ENCODE measurements at places on chromosomes 4 and X.

DNA sequence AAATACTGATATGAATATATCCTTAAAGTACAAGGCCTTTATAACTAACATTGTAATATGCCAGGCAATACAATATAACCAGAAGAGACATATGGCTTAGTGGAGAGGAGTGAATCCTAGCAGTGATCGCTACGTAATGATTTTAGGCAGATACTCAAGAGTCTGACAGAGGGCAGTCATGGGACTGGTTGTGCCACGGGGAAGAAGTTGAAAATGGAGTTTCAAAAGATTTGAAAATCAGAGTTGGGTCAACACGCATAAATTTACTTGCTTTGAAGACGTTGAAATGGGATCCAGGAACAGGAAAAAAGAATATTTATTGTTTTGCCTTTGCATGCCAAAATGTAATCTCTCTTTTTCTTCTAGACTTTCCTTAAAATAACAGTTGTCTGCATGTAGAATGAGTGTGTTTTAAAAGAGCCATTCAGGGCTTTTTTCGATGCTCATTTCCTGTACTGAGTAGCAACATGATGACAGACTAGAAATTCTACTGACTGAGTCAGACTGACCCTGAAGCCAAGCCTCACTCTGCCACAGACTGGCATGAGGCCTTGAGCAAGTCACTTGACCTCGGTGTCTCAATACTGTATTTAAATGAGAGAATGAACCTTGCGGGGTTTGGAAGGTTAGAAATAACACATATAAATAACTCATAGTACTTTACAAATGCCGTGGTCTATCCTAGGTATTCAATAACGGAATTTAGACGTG is 8.1 kb upstream of the SMS start:
- peak; percentile 82 for DNase-seq

GRCh38 chr4:31026256-31026655 is 306.1 kb downstream of the PCDH7 start:
- no peak for DNase-seq

DNA sequence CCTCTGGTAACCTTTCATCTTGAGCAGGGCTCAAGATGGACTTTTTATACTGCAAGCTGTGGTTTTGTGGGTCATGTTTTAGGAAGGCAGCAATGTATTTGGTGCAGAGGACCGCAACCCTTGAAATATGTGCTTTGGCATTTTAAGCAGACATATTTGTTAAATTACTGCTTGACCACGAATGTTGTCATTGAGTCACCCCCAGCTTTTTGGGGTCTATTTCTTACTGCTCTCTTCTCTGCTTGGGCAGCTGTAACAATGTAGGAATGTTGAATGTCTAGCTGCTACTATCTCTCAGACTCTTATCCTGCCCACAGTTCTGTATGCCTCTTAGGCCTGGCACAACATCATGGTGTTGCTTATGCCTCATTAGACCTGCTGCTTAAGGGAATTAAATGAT is 6.0 kb downstream of the RBPJ start:
- peak; percentile 72 for DNase-seq

- DNase-seq: no peak
These were observed 109.0 kb downstream of the ATP11C start for GRCh38 chrX:139823806-139824205.

DNA sequence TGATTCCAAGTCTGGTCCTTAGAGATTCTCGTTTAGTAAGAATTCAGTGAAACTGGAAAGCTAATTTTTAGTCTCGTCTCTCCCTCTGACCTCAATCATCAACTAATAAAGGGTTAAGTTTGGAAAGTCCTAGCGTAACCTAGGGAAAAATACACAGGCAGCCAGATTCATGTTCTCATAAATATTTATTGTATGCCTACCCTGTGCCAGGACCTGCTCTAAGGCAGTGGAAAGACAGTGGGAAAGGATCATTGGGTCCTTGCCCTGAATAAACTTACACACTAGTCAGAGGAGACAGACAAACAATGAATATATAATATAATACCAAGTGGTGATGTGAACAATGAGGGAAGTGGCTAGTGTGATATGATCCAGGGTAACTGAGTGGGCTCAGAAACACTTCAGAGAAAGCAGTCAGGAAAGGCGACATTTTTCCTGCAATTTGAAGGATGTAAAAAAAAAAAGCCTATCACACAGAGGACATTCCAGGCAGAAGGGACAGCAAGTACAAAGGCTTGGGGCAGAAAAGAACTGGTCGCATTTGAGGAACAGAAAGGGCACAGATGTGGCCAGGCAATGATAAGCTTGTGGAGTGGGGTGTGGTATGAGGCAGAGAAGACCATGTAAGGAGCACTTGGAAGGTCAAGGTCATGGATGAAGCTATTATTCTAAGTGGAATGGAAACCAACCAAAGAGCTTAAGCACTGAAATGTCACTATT is 128.8 kb downstream of the AMELX start:
- DNase-seq: no peak

DNA sequence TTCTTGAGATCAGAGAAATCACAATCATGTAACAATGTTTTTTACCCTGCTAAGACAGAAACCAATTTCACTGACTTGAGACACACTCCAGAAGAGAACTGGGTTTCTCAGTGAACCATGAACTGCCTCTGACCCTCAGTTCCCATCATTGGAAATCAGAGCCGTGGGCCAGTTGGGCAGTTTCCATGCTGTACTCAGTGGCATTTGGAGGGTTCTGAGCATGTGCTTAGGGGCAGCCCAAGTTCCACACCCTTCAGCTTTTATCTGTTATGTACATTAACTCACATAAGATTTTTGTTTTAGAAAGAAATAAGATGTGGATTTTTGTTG is 77.9 kb downstream of the BTC start:
- DNase-seq: no peak

- DNase-seq: peak; percentile 31
These were observed 3.6 kb downstream of the ZXDB start for GRCh38 chrX:57595381-57595811.

GRCh38 chr4:25654031-25654970 is 1.4 kb upstream of the SLC34A2 start:
- DNase-seq: no peak

DNA sequence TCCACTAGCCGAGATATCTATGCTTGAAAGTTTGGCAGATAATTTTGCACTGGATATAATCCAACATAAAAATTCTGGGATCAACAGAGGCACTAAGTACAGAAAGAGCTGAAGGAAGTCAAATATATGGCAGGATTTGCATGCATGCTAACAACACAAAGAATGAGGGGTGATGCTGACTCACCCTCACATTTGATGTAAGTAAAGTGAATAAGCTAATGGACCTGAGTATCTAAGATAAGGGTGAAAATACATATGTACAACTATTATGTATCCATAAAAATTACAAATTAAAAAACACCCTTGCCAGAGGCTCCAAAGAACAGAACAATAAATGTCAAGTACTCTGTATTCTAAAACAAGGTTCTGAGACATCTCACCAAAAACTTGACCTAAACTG is 63.8 kb upstream of the PRDX4 start:
- no peak for DNase-seq

DNA sequence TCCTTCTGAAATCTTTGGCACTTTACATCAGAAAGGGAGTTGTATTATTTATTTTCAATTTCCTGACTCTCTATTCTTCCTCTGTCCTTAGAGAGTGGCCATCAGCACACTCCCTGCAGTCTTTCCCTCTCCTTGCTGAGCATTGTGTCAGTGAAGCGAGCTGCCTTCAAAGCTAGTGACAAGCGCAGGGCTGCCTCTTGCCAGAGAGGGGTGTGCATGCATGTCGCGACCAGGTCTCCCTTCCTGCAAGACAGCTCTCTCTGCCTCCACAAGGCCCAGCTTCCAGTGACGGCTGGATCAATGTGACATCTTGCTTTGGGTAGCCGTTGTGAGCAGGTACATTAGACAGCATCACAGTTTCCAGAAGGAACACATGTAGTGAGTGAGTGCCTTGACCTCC is 810.9 kb upstream of the TENM3 start:
- DNase-seq: no peak

DNA sequence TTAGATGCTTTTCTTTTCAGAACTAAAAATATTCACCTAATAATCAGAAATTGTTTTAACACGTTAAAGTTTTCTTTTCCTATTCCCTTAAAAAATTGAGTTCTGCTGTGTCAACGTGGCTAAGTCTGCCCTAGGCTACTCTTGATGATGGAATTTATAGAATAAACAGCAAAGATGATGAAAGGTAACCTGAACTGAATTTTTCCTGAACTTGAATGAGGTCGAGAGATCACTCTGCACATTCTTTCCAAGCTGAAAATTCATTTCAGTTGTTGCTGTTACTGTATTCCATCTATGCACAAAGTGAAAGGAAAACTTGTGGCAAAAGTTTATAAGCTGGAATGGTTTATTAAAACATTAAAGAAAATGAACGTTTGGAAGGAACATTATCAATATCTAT is 245.9 kb upstream of the GIMD1 start:
- DNase-seq: peak; percentile 6

DNA sequence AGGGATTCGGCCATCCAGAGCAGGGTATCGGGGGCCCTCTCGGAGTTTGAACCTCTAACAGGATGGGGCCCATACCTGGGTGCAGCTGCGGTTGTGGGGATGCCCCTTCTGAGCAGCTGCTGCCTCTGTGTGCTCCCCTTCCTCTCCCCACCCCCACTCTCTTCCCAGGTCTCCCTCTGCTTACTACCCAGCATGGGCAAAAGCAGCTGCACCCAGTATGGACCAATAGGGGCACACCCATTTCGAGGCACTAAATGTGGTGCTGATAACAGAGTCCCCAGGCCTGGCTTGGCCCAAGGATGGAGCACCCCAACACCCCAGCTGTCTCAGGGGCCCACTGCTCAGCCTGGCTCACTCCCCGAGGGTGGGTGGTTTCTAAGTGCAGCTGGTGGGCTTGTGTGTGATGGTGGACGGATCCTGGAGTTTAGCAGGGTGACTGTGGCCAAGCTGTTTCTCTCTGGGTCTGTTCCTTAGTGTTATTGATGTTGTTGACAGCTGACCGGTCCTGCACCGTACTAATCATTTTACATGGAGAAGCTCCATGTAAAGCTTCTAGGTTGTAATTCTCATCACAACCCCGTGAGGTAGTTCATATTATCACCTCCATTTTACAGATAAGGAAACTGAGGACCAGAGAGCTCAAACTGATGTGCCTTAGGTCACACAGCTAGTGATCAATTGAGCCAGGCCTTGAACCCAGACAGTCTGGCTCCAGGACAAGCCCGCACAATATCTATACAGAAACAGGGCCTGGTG is 13.1 kb upstream of the KIAA0232 start:
- no peak for DNase-seq

GRCh38 chr4:68299492-68300457 is 50.1 kb downstream of the YTHDC1 start:
- DNase-seq: no peak

DNA sequence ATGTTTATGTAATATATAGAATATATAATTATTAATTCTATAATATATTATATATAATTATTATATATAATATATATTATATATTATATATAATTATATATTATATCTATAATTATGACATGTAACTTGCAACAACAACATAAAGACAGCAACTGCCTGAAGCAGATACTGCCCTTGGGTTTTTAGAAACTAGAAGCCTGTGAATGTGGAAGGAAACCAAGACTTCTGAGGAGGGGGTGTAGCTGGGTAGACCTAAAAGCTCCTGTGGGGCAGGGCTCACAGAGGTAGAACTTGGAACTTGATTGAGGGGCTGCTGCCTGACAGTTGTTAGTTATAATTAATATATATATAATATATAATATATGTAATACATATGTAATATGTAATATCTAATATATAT is 167.2 kb upstream of the SLIT2 start:
- no peak for DNase-seq

Measured in AG08395 (cell line).